ENCODE measurements at places on chromosomes 6 and 20. TPM values are rescaled to one million over a fixed set of nuclear protein-coding genes. Genes with fewer than 3 reads are reported as not detected.

Gene LY6G6F
- not detected for total RNA-seq

GRCh38 chr6:30834646-30835045, 49.7 kb upstream of the DDR1 start:
- no peaks in the 10 kb centered on the region for H3K36me3 ChIP-seq
- no peak overlapping the region for H3K27ac ChIP-seq
- peaks cover 14% of the 10 kb centered on the region for H3K4me1 ChIP-seq
- no peak overlapping the region for H3K4me3 ChIP-seq
- DNase-seq = no peak

Gene ELOVL4
- total RNA-seq = 2.1 TPM

GRCh38 chr6:431504-431903, 40.0 kb downstream of the IRF4 start:
- DNase-seq = no peak
- no peaks in the 10 kb centered on the region for H3K36me3 ChIP-seq
- H3K4me3 ChIP-seq = no peak overlapping the region
- no peaks in the 10 kb centered on the region for H3K27me3 ChIP-seq

Gene KCNQ5
- total RNA-seq = 2.1 TPM

DNA sequence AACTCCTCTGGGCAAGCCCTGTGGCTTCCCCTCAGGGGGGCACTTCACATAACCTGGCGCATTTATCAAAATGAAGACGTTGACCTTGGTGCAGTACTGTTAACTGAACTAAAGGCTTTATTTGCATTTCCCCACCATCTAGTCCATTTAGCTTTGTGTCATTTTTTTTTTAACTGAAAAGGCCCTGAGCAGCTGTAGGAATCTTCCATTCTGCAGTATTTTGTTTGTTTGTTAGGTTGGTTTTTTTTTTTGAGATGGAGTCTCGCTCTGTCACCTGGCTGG, 10.7 kb downstream of the TMEM181 start:
- no peak for DNase-seq
- no peak overlapping the region for H3K27ac ChIP-seq
- no peaks in the 10 kb centered on the region for H3K36me3 ChIP-seq
- H3K4me3 ChIP-seq = no peak overlapping the region
- H3K4me1 ChIP-seq = no peaks in the 10 kb centered on the region

DNA sequence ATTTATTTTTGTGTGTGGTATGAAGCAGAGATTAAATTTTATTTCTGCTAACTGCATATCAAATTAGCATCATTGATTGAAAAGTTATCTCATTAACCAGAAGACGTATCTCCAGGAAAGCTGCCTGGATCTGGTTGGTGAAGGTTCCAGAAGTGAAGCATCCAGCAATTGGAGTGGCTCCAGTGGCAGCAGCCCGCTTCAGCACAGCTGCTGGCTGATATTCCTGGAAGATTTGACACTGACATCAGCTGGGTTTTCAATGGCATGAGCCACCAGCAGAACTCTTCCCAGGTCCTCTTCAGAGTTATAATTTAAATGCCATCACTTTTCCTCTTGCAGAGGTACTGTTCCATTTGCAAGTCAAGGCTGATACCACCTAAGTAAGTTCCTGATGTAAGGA, 363.5 kb downstream of the BCKDHB start:
- H3K27me3 ChIP-seq = no peaks in the 10 kb centered on the region
- no peak overlapping the region for H3K4me3 ChIP-seq
- H3K27ac ChIP-seq = no peak overlapping the region
- no peaks in the 10 kb centered on the region for H3K4me1 ChIP-seq
- DNase-seq = no peak
- H3K36me3 ChIP-seq = no peaks in the 10 kb centered on the region

- H3K27me3 ChIP-seq = no peaks in the 10 kb centered on the region
- no peak overlapping the region for H3K27ac ChIP-seq
- no peaks in the 10 kb centered on the region for H3K4me1 ChIP-seq
- DNase-seq = no peak
- H3K36me3 ChIP-seq = no peaks in the 10 kb centered on the region
- no peak overlapping the region for H3K4me3 ChIP-seq
Measured at GRCh38 chr20:17097603-17098002, 129.2 kb upstream of the PCSK2 start.

- no peaks in the 10 kb centered on the region for H3K27me3 ChIP-seq
- H3K4me1 ChIP-seq = no peaks in the 10 kb centered on the region
- no peak for DNase-seq
- H3K27ac ChIP-seq = no peak overlapping the region
Measured at GRCh38 chr6:105824732-105825131, 261.4 kb upstream of the PRDM1 start.

GRCh38 chr6:8149350-8149749, 47.0 kb upstream of the EEF1E1 start:
- no peak for DNase-seq
- H3K4me3 ChIP-seq = no peak overlapping the region
- no peaks in the 10 kb centered on the region for H3K36me3 ChIP-seq
- H3K4me1 ChIP-seq = no peaks in the 10 kb centered on the region

DNA sequence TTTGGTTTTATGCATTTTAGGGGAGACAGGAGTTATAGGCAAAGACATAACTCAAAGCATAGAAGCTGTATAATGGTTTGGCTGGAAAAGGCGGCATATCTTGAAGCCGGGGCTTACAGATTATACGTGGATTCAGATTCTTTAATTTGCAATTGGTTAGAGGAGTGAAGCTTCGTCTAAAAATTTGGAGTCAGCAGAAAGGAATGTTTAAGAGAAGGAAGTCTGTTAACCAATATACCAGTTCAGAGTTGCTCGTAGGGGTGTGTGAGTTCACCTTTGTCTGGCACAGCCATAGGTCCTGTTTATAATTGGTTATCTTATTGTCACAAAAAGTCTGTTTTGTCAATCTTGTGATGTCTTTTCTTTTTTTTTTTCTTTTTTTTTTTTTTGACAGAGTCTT, 8.9 kb downstream of the ARHGAP40 start:
- H3K27me3 ChIP-seq = no peaks in the 10 kb centered on the region
- H3K4me3 ChIP-seq = no peak overlapping the region
- no peak overlapping the region for H3K27ac ChIP-seq
- H3K4me1 ChIP-seq = no peaks in the 10 kb centered on the region

All from esophagus muscularis mucosa (tissue), 4 donors.